Ammon's horn (tissue), 1 donor: ENCODE measurements at places on chromosomes 11 and 22.
A peak's percentile ranks its signal among the peaks of the same experiment; 100 is the strongest.

DNA sequence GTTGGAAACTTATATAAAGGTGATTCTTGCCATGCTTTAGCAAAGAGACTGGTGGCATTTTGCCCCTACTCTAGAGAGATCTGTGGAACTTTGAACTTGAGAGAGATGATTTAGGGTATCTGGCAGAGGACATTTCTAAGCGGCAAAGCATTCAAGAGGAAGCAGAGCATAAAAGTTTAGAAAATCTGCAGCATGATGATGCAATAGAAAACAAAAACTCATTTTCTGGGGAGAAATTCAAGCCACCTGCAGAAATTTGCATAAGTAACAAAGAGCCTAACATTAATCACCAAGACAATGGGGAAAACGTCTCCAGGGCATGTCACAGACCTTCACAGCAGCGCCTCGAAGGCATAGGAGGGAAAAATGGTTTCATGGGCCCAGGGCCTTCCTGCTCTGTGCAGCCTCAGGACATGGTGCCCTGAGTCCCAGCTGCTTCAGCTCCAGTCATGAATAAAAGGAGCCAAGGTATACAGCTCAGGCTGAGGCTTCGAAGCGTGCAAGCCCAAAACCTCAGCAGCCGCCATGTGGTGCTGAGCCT, 83.4 kb downstream of the MRTFA start:
- no peak for DNase-seq

GRCh38 chr11:3095712-3096361, 38.6 kb upstream of the CARS1 start:
- no peak for DNase-seq

DNA sequence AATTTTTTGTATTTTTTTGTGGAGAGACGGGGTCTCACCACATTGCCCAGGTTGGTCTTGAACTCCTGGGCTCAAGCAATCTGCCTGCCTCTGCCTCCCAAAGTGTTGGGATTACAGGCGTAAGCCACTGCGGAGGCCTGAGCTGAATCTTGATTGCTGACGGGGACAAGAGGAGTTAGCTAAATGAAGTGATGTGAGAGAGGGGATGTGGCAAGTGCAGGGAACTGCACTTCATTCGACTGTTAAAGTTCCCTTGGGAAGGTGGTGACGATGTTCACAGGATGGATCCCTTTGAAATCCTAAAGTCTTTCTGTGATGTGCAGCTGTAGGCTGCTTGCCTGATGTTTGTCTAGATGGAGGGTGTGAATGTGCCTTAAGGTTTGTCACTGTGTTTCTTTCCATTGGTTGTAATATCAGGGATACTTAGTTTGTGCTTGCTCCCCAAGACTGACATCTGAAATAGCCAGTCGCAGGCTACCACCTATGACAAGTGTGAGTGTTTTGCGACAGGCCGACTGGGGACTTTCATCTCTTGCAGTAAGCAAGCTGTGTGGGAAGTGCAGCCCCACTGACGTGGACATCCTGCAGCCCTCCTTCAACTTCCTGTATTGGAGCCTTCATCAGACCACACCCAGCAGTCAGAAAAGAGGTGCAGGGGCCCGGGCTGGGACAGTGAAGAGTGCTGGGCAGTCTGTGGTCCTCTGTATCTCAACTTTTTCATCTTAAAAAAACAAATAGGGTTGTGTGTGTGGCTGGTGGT, 19.6 kb upstream of the CCDC134 start:
- peak; percentile 39 for DNase-seq

DNA sequence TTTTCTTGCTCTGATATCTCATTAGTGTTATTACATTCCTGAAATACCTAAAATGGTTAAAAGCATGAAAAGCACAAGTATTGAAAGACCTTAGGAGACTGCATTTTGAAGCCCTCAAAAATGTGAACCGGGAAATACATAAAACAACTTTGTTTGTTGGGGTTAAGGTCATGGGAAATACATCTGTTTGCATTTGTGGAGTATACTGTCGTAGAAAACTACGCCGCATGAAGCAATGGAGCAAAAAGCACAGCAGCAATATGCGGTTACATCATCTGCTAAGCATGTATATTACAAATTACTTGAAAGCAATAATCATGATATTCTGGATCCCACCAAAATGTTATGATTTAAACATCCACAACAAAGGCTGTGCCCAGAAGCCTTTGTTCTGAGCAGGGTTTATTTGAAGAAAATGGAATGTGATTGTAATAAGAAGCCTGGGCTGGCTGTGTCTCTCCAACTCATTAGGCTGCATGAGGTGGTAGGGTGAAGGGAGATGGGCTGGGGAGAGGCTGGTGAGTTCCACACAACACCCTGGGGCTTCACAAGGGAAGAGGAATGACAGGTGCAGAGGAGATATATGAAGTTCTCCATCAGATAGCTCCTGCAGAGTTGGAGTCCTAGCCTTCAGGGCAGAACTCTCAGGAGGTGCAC, 64.7 kb upstream of the LIN7C start:
- DNase-seq: no peak

- no peak for DNase-seq
These were observed 34.0 kb downstream of the KREMEN1 start for GRCh38 chr22:29106839-29107238.

DNA sequence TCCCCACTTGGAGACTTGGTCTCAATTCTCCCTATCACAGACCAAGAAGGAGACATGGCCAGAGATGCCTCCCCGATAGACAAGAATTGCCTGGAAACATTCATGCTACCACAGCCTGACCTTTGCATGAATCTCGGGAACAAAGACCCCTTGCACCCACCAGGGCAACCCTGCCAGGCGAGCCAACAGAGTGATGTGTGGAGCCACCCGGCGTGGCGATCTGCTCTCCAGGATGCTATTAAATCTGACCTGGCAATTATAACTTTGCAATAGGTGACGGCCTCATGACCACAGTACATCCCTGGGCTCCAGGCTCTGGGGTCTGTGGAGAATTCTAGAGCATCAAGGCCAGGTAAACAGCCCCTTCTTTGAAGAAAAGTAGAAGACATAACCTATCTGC, 31.1 kb upstream of the MN1 start:
- no peak for DNase-seq

DNA sequence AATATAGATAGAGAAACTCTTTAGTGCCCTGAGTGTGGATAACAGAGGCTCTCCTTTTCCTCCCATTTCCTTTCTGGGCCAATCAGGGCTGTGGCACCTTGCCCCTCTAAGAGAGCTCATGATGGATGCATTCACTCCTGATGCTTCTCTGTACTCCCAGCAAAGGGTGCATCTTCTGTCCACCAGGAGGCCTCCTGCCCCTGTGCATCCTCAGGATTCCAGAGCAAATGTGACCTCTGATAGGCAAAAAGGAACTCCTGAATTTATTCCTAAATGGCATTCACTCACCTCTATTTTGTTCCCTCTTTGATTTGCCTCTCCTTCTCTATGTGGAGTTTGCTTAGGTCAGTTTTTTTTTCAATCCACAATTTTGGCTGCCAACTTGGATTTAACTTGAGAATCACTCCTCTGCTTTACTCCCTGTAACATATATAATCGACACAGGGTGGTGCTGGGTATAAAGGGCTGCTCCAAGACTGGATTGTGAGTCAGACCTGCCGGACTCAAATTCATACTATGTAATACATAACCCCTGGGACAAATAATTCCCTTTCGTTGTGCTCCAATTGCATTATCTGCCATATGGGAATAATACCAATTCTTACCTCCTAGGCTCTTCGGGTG, 1.1 kb upstream of the MRGPRX4 start:
- DNase-seq: peak; percentile 14

DNA sequence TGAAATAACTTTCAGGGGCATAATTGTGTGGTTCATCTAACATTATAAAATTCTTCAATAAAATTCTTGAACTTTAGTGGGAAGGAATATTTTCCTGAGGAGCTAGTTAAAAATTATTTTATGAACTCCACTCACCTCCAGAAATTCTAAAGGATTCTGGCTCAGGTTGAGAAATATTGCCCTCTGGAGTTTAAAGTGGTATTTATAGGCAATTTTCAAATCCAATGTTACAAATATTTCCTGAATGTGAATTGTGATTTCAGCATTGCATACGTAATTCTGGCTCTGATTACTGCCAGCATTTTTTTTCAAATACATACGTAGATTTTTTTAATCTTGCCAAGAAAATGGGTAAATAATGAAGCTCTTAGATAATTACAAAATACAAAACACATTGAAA, 598.2 kb upstream of the ANO3 start:
- DNase-seq: no peak

GRCh38 chr11:63897459-63898146, 19.4 kb downstream of the RCOR2 start:
- DNase-seq: peak; percentile 49

GRCh38 chr11:64933213-64933934, 2.3 kb downstream of the GPHA2 start:
- no peak for DNase-seq

DNA sequence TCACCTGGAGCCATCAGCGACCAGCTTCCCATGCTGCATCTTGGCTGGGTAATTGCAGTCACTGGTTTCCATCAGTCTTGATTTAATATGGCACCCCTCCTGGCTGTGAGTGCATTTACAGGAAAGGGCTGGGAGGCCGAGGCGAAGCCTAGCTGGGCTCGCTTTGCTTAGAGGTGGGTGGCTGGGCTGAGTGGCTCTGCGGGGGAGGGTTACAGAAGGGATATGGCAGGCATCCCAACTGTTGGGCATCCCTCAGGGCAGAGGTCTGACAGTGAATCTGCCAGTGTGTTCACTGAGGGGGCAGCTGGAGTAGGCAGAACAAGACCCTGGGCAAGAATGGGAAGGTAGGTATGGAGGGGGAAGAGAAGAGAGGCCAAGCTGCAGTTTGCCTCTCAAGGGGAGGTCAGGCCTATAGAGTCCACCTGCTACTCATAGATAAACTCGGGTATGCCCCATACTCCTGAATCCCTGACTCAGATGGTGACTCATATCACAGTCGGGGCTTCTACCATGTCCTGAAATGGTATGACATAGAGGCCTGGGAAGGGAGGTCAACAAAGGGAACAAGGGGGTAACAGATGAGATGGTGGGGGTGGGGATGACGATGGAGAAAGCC, 77.5 kb upstream of the PHOX2A start:
- DNase-seq: no peak

DNA sequence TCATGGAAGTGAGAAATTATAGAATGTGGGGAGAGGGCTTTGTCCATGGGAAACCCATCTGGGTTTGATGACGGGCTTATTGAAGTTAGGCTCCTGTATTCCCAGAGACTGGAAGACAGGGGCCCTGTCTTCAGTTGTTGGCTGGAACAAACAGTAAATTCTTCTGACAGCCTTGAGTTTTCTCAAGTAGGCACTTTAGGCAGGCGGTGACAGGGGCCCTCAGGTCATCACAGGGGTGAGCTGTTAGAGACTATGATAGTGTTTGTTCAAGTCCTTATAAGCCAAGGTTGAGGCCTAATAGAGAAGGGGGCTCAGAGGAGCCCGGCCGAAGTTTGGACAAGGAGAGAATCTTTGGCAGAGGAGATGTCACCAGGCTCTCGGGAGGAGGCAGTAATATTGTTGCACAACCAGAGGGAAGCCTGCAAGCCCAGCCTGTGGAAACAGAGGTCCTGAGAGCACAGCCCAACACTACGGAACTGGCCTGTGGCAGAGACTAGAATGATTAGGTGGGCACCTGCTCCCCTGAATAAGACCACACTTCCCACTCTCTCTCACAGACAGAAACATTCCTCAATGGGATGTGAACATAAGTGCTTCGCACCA, 20.2 kb upstream of the IL17RA start:
- no peak for DNase-seq

DNA sequence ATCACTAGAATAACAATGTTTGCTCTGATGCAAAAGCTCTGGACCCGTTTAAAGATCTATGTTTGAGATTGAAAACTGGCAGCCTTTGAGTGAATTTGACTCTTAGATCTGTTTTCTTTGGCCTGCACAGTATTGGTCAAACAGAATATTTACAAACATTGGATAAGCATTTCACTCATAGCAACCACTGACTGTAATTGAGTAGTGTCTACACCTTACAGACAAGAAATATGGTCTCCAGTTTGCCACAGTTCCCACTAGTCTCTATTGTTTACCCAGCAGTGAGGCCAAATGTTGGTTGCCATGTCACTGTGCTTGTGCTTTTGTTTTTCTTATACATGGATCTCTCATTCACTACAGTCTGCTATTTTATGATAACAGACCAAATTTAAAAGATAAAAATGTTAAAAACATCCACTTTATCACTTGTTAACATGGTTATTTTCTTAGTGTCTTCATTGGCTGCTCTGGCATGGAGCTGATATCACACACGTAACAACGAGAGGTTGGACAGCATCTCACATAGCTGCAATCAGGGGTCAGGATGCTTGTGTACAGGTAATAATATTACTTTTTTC, 12.2 kb downstream of the ANKRD42 start:
- DNase-seq: no peak

GRCh38 chr11:34356576-34356912, 1.3 kb downstream of the ABTB2 start:
- DNase-seq: peak; percentile 28

- DNase-seq: no peak
These were observed 105.2 kb downstream of the NAV2 start for GRCh38 chr11:19817870-19818269.

DNA sequence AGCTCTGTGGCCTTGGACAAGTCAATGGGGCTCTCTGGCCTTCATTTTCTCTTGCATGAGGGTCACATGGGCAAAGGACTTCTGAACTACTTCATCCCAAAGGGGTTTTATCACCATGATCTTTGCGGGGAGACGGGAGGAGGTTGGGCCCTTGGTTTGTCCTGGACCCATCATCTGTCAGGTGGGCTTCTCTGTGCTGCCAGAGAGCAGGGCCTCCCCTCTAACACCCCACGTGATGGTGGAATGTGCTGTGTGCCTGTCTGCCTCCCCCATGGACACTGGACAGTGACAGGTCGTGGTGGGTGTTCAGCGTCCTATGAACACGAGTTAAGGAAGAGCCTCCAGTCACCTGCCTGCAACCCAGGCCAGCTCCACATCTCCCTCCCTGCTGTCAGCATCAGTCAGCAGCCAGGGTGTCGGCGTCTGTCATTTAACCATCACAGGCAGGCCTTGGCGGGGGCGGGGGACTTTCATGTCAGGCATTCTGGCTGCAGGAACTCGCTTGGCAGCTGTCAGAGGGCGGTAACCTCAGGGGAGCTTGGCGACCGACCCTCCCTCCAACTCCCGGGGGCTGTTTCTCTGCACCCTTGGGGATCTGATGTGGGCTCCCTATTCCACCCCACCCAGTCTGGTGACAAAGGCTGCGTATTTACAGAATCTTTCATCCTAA, 2.6 kb upstream of the SUN2 start:
- no peak for DNase-seq
